ENCODE measurements at places on chromosomes 7 and 10.

DNA sequence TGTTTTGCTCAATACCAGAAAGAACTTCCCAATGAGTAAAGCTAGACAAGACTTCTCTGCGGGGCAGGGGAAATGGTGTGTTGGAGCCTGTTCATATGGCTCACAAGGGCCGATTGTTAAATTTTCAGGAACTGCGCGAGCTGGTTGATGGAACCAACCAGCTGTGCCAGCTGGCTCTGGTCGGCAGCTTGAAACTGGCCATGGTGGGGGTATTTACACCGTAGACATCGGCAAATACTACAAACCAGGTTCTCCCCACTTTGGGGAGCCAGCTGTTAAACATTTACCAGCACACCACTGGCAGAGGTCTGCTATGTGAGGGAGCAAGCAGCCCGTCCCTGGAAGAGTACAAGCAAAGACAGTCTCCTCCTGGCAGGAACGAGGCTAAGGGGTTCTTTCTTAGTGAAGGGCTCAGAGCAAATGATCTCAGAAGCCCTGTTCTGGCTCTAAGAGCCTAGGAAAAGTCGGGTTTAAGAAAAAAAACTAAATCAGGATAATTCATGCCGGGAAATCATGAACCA is 8.8 kb upstream of the ZMIZ1 start:
- DNase-seq: no peak

DNA sequence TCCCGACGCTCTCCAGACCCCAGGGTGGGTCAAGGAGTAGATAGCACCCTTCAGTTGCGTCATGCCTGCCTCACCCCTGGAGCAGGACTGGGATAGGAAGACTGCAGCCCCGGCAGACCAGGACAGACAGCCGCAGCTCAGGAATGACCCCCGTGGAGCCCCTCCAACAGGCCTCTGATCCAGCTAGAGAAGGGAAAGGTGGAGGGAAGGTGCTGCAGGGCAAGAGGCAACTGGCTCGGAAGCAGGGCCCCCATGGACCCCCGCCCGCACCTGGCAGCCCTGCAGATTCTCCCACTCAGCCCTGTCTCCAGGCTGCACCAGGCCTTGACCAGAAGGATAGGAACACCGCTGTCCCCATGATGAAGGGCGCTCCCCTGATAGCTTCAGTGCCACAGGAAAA is 7.7 kb downstream of the KCNH2 start:
- no peak for DNase-seq

DNA sequence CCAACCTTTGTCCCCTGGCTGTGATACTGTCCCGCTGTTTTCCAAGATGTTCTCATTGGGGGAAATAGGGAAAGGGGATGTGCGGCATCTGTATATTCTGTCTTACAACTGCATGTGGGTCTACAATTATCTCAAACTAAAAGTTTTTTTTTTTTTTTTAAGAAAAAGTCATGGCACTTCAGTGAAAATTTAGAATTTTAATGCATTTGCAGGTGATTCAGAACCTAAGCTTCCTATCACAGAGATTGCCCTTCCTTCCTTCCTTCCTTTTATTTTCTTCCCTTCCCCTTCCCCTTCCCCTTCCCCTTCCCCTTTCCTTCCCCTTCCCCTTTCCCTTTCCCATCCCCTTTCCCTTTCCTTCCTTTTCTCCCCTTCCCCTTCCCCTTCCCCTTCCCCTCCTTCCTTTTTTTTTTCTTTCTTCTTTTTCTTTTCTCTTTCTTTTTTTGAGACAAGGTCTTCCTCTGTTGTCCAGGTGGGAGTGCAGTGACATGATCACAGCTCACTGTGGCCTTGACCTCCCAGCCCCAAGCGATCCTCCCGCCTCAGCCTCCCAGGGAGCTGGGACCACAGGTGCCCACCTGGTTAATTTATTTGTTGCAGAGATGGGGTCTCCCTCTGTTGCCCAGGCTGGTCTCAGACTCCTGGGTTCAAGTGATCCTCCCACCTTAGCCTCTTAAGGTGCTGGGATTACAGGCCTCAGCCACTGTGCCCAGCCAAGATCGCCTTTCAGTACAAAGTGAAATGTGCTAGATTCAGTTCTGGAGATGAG is 32.0 kb downstream of the JAKMIP3 start:
- no peak for DNase-seq

DNA sequence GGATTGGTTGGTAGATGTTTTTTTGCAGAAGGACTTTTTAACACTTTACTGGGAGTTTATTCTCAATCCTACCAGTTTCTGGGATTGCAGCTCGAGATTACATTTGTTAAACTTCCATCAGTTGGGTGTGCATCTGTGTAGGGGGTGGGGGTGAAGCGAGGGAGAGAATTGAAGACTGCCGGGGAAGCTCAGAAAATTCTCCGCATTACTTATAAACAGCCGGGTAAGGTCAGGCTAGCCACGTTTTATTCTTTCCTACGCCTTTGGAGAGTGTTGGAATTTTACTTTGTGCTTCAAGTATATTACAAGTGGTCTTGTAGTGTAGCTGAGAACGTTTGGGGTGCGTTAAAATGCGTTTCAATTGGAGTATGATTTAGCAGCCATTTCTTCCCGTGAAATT is 1.1 kb downstream of the PALS2 start:
- DNase-seq: no peak

- no peak for DNase-seq
Observed at GRCh38 chr10:12721334-12721733, 280.2 kb downstream of the CCDC3 start.

DNA sequence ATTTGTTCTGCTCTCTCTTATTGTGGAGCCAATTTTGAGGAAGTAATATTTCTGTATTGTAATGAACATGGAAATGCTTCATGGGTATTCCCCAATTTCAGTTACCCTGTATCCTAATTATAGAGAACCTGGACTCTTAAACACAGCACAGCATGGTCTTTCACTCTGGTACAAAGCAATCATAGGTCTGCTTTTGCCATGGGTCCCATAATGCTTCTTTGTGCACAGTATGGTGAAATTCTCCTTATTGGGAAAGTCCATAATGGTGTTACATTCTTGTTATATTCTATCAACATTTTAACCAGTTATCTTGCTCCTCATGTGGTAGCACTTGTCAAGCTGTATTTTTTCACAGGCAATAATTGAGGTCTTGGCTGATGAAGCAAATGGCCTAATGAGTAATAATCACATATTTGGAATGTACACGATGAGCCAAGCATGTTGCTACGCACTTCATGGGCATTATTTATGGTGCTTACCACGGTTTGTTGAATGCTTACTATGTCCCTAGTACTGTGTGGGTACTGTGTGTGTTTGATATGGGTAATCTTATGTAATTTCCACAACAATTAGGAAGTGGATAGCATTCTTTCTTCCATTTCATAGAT is 42.9 kb downstream of the PRKG1 start:
- no peak for DNase-seq

- no peak for DNase-seq
Observed at GRCh38 chr7:34567906-34568305, 90.1 kb upstream of the NPSR1 start.

DNA sequence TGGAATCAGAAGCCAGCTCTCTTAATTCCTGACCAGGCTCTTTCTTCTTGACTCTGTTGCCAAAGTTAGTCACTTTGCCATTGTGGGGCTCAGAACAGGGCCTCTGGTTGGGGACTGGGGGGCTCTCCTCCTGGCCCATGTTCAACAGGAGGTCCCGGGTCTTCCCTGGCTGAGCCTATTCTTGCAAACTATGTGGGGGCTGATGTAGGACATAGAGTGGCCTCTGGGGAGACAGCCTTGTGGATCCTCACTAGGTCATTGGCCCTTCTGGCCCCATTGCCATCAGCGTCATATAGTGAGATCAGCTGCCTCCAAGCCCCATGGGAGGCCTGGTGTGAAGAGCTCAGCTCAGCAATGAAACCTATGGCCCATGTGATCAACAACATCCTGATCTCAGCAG is 77.6 kb upstream of the LEP start:
- no peak for DNase-seq

DNA sequence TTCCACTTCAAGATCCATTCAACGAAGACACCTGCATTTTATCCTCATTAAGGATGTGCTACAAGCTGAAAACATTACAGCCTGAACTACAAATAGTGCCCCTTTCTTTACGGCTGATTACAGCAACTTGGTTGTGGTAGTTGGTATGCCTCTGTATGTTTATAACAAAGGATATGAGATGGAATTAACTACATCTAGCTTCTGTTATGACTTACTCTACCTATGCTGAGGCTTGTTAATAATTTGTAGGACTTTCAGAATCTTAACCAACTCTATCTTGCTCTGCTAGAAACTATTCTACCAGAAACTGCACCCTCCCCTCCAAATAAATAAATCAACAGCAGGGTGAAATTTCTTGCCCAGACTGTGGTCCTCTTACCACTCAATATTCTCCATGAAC is 448.1 kb downstream of the GRM8 start:
- DNase-seq: no peak

GRCh38 chr10:87547734-87548311 is 43.1 kb downstream of the MINPP1 start:
- DNase-seq: no peak

- DNase-seq: no peak
Observed at GRCh38 chr10:23702977-23703414, 264.1 kb downstream of the OTUD1 start.

DNA sequence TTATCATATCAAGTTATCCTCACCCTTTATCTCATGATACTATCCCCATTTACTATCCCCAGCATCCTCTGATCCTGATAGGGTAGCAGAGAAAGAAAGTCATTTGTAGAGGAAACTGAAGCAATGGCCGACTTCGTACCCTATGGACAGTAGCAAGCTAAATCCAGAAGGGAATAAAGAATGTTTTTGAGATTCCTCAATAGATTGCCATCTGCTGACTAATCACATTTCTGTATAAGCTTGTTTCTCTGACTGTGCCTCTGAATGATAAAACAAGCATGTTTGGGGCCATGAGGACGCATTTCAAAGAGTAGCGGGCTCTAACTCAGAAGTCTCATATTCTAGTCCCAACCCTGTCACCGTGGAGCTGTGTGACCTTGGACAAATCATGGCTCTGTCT is 13.2 kb upstream of the FAM107B start:
- DNase-seq: no peak

DNA sequence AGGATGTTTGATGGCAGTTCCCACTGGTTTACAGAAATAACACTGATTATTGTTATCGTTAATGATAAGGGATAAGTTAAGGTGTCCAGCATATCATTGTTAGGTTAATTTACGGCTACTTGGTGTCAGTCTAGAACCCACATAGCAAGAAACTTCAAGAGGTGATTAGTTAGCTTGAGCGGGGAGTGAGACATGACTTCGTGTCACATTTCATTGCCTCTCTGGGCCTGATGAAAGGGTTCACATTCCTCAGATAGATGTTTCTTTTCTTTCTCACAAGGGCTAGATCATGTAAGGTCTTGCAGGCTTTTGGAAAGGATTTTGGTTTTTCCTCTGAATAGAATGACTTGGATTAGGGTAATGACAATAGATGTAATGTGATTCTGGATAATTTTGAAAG is 26.7 kb downstream of the WAC start:
- DNase-seq: no peak

- no peak for DNase-seq
Observed at GRCh38 chr10:65949526-65949925, 976.3 kb upstream of the LRRTM3 start.

DNA sequence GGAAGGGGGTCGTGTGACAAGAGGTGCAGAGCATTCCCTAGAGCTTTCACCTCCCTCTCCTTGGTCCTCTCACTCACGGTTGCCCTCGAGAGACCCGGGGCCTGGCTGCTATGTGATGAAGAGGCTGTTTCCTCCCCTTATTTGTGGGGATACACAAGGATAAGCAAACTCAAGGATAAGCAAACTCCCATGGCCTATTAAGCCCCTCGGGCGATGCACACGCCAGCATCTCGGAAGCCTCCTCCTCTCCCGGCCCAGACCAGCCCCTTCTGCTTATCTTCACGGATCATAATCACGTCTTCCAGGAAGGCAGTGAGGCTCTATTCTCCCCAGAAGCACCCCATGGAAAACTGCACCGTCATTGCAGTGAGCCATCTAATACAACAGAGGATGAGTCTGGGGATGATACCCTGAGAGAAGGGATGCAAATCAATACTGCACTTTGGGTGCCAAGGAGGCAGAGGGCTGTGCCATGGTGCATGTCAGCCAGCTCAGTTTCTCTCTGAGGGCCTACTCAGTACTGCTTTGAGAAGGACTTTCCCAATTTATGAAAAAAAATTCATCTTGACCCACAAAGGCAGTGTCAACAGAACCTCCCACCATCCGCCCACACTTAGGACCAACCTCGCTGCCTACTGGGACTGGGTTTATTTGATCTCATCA is 22.2 kb downstream of the TMEM273 start:
- no peak for DNase-seq

- DNase-seq: peak; percentile 4
Observed at GRCh38 chr7:79361214-79361613, 92.3 kb downstream of the MAGI2 start.

- no peak for DNase-seq
Observed at GRCh38 chr7:158431055-158431940, 156.3 kb downstream of the PTPRN2 start.

- no peak for DNase-seq
Observed at GRCh38 chr7:16462431-16462889, 3.1 kb downstream of the SOSTDC1 start.

DNA sequence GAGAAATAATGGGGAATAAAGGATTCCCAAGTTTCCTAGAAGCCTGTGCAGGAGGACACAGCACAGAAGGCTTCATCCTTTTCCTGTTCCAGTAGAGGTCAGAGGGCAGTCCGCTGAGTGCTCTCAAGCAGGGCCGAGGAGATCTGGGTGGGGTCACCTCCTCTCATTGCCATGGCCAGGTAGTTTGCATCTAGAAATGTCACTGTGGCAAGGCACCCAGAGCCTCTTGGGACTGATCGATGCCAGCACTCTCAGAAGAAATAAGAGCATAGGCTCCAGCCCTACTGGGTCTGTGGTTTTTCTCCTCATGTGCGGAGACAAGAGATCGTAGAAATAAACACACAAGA is 7.9 kb downstream of the NUB1 start:
- DNase-seq: no peak

GRCh38 chr7:30433082-30433481 is 45.5 kb downstream of the NOD1 start:
- DNase-seq: no peak

GRCh38 chr7:50267525-50268041 is 36.9 kb upstream of the IKZF1 start:
- DNase-seq: no peak

DNA sequence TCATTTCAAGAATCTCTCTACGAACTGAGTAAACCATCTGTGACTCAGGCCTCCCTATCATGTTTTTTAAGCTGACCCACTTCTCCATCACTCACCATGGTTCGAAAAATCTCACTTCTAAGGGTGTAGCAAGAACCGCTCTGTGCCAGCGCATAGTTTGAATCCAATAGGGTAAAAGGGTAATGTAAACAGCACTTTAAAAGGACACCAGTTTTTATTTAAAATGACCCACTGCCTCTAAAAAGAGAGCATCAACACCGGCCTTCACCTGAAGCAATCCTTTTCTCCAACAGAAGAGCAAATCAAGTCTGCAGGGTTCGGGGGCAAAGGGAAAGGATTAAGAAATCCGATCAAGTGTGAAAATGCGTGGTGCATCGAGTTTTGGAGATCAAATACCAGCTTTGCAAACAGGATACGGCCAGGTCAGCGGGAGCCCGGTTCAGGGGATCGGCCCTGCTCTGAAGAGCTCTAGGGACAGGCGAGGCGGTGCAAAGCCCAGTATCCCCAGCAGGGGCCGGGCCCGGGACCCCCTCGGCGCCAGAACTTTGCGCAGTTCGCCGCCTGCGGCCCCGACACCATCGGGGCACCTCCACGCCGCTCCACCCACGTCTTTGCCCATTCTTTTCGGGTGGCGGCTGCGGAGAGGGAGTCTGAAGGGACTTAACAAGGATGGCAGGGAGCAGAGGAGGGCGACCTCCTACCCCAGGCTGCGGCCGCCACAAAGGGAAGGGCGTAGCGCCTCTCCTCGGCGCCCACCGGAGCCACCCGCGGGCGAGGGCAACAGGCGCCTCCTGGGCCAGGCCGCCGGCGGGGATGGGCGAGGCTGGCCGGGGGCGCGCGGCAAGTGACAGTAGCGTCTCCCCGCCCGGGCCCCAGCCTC is 842 bp downstream of the NMT2 start:
- peak; percentile 28 for DNase-seq
